ENCODE measurements at places on chromosomes 7 and 10.

- DNase-seq, result peak; percentile 6
Measured at GRCh38 chr10:74750848-74751274, 75.5 kb upstream of the KAT6B start.

- DNase-seq, result no peak
Measured at GRCh38 chr10:124032971-124033886, 60.2 kb downstream of the CHST15 start.

DNA sequence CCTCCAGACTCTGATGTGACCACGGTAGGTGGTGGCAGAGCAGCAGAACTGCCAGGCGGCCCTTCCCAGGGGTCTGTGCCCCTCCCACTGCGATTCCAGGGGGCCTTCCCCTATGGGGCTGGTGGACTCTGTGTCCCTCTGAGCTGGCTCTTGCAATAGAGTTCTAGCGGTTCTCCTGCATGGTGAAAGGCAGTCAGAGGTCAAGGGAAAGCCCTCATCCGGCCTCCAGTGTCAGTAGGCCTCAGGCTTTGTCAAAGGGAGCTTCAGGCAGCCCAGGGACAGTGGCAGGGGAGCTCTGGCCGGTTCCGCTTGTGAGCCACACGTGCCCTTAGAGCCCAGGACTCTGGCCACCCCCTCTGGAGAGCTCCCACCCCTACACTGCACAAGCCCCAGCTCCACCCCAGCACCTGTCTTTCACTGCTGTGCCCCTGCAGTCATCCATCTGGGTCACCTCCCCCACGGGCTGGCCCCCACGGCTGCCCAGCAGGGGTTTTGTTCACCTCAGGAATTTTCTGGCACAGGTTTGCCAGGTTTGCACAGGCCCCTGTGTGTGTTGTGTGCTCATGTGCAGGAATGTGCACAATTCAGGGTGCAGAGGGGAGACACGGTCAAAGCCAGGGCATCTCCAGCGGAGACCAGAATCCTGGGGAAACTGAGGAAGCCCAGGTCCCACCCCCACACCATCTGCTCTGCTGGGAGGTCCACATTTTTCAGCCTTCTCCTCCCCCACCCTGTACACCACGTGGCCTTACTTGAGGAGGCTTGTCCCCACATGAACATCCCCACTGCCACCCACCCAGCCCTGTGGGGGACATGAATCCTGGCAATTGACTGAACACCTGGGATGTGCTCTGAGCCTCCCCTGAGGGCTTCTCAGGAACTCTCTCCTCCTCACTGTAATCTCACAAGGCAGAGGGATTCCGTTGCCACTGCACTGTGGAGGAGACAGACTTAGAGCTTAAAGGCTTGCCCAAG lies 23.8 kb downstream of the C10orf105 start:
- no peak for DNase-seq

GRCh38 chr7:153027210-153027609 lies 267.7 kb downstream of the ACTR3B start:
- no peak for DNase-seq

DNA sequence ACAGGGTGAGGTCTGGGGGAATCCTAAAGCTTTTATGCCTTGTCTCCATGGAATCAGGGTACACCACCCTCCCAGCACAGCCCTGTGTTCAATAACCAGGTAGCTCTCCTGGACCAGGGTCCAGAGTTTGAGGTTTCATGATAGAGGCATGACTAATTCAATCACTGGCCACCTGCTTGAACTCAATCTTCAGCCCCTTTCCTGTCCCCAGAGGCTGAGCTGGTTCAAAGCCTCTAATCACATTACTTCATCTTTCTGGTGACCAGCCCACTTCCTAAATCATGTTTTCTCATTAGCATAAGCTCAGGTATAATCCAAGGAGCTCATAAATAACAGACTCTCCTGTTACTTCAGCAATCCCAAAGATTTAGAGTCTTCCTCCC lies 20.5 kb downstream of the CRPPA start:
- DNase-seq, result no peak

DNA sequence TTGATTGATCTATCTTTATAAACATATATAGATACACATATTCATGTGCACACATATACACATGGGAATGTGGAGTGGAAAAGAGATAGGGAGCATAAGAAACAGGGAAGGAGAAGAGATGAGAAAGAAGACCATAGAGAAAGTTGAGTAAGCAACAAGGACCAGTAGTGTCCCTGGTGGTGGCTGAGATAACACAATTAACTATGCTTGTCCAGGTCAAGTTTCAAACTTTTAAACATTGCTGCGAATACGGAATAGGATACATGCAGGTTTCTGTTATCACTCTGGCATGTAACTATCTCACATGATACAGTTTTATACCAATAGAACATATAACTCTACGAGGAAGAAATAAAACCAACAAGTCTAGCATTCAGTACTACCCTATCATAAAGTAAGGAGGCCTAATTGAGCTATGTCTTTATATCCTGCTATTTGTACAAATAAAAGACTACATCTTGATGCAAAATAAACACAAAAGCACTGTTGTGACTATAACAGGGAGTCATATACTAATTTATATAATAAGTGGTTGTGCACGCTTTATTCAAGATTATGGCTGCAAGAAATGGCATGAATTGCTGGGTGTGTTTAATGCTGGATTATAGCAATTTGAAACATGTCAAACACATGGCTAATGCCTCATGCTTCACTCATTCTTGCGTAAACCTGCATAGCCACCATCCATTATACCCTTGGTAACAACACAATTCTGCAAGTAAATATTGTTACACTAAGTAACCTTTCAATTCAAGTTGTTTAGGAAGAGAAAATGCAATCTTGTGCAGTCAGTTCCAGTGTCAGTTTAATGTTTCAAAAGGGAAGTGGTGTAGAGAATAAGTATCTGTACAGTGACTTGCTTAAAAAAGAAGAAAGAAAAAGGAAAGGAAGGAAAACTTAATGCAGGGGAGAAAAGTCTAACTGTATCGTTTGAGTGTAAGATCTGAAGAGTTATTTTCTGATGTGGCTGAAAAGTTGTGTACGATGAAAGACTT lies 8.2 kb downstream of the FOXP2 start:
- DNase-seq, result no peak

DNA sequence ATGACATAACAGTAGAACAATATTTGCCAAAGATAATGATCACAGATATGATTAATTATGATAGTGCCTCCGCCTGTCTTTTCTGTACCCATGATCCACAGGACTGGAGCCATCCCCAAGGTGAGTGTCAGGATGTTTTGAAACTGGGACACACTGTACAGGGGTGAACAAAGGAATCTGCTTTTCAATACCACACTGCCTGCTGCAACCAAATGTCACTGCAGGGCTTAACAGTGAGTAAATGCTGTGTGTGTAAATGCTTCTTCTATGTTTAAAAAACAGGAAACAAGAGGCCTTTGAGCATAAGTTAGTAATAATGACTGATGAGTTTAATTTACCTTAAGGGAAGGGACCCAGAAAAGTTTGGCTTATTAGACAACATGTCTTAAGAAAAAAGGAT lies 65.2 kb downstream of the HBP1 start:
- no peak for DNase-seq

Data from activated naive CD4-positive, alpha-beta T cell treated with Interleukin-2 at 50 U/mL for 16 hours (primary cell).